ENCODE measurements at places on chromosomes 3 and 15.

DNA sequence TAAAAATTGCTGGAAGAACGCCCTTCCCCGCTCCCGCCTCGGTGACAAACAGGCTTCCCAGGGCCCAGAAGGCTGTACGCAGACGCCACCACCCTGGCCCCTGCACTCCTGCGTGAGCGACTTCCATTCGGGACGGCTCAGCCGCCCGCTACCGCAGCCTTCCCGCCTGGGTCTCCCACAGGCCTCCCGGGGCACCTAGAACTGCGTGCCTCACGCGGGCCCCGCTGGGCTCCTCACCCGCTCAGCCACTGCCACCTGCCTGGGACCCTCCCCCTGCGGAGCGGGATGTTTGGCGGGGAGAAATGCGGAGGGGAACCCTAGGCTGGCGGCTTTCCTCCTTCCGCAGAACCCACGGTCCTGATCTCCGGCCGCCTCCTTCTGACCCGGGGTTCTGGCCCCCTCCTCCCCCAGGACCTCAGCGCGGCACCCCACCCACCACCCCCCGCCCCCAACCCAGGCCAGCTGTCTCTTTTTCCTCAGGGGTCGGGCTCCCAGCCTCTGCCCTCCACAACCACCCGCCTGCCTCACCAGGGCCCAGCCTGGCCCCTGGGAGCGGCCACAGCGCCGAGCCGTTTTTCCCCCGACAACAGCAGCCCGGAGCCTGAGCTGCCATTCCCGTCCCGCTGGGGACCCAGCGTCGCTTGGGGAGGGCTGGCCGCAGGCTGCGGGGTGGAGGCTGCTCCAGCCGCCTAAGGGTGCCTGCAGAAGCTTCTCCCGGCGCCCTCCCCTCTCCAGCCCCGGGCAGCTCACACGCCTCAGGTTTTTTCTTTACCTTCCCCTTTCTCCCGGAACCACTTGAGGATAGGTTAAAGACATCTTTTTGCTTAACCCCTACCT is 27.6 kb upstream of the RAB7A start:
- DNase-seq, result no peak

DNA sequence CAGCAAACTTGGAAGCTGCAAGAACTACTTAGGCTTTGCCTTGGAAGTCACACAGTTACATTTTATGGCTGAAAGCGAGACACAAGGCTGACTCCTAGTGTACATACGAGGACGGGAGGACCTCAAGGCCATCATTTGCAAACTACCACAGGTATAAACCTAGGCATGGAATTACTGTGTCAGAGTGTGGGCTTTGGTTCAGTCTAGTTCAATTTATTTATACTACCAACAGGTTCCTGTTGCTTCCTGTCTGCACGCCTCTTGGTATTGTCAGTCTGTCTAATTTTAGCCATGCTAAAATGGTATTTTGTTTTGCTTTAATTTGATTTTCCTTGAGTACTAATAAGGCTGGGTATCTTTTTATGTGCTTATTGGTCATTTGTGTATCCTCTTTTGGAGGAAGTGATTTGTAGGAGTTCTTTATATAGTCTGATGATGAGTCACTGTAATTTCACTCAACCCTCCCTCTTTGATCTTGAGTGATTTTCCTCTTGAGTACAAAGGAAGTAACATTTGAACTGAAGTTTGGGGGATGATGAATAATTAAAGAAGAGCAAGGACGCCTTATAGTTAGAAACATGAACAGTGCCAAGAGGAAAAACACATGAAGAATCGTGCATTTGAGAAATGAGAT is 8.2 kb downstream of the ANKRD34C start:
- DNase-seq, result no peak

- DNase-seq, result no peak
Measured at GRCh38 chr3:171508206-171508605, 48.0 kb upstream of the TNIK start.

DNA sequence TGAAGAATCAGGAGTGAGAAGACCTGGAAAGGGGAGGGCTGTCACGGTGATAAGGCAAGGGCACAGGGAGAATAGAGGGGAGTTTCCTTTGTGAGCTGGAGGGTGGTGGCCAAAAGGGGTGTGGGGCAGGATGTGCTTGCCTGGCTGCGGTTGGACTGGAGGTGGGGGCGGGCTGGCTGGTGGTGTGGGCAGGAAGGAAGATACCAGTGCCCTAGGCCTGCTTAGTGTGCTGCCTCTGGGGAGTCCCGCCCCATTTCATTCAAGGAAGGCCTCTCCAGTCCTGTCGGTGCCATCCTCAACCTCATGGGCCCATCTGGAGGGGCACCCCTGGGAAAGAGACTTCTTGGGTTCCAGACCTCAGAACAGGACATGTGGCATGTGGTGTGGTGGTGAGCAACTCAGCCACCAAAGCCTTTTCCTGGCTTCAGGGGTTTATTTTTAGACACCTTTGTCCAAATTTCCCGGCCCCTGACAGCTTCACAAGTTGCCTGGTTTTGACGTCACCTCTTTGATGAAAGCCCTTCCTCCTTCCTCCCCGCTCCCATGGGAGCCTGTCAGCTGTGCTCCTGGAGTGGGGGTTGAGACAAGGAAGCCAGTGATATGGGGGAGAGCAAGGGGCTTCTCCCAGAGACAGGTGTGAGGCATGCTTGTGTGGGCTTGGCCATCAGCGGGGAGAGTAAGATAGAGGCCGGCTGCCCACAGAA is 15.6 kb downstream of the TEX264 start:
- peak; percentile 48 for DNase-seq

Data from stimulated activated CD4-positive, alpha-beta T cell treated with anti-CD3 and anti-CD28 coated beads, Interleukin-1b, Interleukin-23, amount 100 ng/mL, for 1 hour (primary cell).